ENCODE measurements at places on chromosomes 16 and 17.
A peak's percentile ranks its signal among the peaks of the same experiment; 100 is the strongest.

GRCh38 chr16:8920645-8921346 is 38.6 kb downstream of the LITAFD start:
- DNase-seq = no peak

- DNase-seq = no peak
Observed at GRCh38 chr16:50396761-50397535, 28.2 kb upstream of the BRD7 start.

GRCh38 chr17:10613775-10614513 is 43.2 kb downstream of the MYH3 start:
- no peak for DNase-seq

DNA sequence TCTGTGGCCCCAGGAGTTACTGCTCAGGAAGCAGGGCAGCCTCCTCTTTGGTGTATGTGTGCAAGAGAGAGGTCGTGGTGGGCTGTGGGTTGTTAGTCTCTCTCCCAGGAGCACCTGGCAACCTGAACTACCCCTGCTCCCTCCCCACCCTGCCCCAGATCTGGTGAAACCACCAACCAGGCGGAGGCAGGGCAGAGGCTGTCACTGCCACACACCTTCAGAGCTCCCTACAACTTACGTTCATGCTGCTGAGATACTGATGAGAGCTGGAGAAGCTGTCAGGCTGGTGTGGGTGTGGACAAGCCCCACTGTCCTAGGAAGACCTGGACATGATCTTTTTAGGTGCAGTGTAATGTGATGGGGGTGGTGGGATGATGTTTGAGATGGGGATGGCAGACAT is 24.3 kb downstream of the GOSR2 start:
- DNase-seq = no peak

GRCh38 chr16:78479723-78480122 is 380.3 kb downstream of the WWOX start:
- no peak for DNase-seq

- DNase-seq = no peak
Observed at GRCh38 chr17:27336184-27336583, 42.3 kb downstream of the WSB1 start.

DNA sequence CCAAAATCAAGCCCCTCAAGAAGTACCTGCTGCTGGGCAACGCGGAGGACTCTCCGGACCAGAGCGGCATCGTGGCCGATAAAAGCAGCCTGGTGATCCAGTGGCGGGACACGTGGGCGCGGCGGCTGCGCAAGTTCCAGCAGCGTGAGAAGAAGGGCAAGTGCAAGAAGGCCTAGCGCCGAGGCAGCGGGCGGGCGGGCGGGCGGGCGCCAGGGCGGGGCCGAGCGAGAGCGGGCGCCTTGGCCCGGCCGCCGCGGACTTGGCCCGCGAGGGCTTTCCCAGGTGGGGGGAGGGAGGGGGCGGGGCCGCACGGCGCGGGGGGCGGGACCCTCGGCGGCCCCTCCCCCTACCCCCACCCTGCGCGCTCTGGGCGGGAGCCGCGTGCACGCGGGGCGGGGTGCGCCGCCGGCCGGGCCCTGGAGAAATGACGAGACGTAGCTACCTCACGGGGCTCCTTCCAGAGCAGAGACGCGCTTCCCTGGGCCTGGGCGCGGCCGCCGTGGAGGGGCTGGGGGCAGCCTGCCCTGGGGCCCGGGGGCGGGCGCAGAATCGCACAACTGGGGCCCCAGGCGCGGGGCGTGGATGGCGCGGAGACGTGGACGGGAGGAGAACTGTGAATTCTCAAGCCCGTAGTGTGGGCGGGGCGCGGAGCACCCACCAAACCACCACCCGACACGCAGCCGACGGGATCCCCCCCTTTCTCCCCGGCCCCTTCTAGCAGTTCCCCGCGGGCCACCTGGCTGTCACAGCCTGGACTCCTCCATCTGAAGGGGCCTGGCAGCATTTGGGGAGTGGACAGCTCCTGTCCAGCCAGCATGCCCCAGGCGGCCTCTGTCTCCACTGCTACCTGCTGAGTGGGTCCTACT is 218.7 kb downstream of the NTN1 start:
- peak; percentile 70 for DNase-seq

- DNase-seq = no peak
Observed at GRCh38 chr16:47524007-47524405, 62.9 kb downstream of the PHKB start.

DNA sequence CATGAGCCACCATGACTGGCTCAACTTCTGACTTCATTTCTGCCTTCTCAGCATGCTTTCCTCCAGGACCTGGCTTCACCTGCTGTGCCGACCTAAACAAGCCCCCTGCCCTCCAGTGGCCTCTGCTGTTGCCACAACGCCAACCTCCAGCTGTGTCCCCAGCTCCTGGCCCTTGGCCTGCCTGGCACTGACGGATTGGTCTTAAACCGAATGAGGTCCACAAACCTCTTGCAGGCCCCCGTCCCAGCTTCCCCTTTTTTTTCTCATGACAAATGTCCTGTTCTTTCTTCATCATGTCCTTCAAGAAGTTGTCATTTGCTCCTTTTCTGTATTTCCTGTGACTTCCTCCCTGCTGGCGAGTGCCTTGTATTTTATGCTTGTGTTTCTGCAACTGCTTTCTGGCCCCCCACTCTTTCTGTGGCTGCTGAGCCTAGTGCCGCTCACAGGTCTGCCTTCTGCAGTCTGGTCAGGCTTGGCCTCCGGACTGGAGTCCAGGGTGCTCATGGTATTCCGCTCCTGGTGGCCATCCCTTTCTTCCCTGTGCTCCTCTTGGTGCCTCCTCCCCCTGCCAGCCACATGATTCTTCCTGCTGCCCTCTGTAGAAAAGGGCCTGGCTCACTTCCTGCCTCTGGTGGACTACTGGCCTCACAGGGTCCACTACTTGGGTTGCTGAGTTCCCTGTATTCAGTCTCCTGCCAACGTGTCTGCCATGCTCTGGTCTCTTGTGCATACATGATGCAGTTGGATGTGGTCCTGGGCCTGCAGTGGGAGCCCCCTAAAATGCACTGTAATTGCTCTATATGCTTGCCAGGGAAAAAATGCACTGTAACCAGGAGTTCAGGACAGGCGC is 2.9 kb downstream of the ATP6V0C start:
- no peak for DNase-seq

- DNase-seq = no peak
Observed at GRCh38 chr17:61310590-61310989, 89.1 kb upstream of the TBX2 start.

DNA sequence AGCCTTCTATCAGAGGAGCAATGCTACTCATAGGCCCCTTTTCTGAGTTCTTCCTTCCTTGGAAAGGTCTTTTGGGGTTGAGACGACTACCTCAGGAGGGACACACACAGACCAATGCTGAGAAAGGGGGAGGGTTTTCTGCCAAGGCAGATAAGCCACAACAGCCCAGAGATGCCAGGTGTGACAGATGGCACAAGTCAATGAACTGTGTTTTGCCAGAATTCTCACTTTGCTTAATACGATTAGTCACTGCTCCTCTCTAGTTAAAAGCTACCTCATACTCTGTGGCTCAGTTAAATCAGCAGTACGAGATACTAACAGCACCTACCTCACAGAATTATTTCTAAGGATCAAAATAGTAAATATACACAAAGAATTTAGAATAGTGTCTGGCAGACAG is 8.0 kb downstream of the BRD7 start:
- DNase-seq = no peak

DNA sequence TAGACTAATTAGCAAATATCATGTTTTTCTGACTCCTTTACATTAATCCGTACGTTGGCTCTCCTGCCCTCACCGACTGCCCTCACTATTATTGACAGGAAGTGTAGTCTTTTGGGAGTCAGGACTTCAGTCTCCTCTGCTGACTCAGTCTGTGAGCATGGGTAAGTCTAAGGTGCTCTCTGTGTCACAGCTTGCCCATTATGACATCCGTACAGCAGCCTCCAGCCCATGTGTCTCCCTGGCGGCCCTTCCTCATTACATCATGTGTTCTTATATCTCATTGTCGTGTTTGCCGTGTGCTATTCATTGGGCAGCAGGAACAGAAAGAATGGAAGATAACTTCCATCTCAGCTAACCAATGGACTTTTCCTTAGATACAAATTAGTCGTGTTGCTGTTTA is 77.5 kb downstream of the MRTFB start:
- no peak for DNase-seq

DNA sequence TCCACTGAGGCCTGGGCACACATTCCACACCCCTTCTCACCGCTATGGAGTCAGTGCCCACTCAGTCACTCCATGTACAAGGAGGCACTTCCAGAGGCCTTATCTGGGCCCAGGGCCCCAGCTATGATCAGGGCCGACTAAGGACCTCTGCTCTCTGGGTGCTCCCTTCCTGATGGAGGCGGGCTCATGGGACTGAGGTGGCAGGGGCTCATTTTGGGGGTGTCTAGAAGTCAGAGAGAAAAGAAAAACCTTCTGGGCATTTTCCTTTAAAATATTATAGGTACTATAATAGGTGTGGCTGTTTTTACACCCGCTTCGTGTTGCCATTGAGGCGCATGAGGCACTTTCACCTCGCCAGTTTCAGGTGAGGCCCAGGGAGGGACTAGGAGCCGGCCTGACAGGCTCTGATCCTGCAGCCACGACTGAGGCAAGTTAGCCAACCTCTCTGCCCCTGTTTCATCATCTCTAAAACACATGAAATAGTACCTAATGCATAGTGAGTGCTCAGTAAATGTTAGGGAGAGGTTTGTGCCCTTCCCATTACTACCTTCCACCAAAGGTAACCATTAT is 14.4 kb downstream of the B9D1 start:
- no peak for DNase-seq

DNA sequence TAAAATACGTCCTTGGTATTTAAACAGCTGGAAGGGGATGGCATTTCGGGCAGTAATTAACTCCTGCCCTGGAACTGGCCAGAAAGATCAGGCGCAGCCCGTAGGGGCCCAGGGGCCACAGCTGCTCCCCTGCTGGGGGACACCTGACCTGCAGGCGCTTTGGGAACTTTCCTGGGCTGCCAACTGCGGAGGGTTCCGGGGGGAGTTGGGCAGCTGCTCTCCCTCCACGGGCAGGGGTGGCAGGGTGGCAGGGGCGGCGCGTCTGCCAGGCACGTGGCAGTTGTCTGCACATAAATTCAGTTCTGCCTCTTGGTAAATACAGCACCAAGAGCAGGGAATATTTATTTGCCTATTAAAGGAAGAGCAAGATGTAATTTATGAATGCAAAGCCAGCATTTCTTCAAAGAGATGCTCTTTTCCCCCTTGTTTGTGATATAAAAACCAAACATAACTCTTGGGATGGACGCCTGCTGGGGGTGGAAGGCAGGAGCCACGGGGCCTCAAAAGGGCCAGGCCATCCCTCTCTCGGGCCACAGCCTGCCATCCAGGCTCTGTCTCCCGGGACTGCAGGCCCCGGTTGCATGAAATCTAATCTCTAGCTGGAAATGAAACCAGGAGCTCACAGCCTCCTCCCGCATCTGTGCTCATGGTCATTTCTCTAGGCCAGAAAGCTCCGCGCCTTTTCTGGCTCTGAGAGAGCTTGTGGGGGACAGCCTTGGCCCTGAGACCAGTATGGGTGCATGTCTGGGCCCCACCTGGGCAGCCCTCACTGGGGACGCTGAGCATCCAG is 29.9 kb upstream of the CHMP6 start:
- no peak for DNase-seq

DNA sequence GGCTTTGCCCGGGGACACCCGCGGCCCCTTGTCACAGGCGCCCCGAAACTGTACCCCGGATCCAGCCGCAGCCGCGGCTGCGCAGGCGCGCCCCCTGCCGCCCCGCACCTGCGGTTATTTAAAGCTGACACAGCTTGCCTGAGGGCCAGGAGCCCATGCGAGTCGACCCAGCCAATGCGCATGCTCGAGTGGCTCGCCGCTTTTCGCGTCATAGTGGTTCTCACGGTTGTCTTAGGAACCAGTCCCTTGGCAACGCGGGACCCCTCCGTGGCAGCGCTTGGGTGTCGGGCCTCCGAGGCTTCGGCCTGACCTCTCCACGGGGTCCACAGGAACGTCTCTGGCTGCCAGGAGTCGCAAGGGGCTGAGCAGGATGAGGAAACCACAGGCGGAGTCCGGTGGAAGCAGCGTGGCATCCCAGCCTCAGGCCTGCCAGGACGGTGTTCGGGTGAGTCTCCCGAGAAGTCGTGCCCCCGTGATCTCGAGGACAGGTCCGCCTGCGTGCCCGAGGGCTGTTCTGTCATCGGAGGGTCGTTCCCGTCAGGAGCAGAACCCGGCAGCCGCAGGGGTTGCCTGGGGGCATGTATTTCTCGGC is 716.9 kb downstream of the KCNJ18 start:
- DNase-seq = no peak

DNA sequence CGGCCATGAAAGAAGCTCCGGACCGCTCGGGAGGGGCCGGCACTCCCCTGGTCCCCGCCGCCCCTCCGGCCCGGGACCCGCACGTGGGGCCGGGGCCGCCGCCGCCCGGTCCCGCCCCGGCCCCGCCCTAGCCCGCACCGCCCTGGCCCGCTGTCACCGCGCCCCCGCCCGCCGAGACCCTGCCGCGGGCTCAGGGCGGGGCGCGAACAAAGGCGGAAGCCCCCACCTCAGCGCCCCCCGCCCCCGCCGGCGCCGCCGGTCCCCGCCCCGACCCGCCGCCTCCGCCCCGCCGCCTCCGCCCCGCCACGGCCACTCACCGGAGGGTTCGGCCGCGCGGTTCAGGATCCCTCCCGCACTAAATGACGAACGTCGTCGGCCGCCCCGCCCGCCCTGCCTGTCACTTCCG is at the start of gene ARHGDIA:
Gene ARHGDIA, minus strand, starts transcription at position 357 of the 406 bp plus-strand sequence. CDS start 1,407 bp downstream, outside the sequence.
- no peak for DNase-seq

- no peak for DNase-seq
Observed at GRCh38 chr17:38600416-38600815, 5.3 kb downstream of the SRCIN1 start.

DNA sequence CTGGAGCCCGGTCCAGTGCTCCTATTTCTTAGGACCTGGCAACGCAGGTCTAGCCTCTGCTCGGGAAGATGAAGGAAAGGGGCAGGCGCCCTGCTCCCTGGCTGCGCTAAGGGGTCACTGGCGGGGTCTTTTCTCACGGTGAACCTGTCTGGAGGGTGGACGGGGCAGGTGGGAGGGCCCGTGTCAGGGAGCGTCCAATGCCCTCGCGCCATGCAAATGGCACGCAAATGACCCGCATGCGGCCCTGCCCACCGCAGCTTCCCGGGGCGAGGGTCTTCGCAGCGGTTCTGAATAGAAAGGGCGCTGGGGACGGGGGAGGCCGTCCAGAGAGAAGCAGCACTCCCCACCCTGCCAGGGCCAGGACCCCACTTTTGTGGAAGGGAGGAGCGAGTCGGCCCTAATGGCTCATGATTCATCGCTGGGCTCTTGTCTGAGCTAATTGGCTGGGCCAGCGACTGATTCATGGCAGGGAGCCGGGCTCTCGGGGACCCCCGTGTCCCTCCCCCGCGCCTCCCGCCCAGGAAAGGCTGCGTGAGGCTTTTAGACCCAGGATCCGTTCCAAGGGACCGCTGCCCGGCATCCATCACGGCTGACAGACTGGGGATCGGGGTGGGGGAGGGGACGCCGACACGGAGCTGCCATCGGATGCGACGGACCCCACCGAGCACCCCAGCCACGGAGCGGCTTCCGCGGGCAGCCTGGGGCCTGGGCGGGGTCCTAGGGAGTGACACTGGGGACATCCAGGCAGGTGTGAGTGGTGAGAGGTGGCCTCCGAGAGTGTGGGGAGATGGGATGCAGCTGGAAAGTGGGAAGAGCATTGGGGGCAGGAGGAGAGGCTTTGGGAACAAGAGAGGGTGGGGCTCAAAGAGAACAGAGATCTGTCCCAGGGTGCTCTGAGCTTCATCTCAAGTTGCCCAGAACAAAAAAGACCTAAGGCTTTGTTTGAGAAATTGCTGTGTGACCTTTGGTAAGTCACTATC is 25.0 kb upstream of the NGFR start:
- DNase-seq = peak; percentile 13
